GDM1 (cell line): ENCODE measurements at places on chromosomes 12 and 14.

DNA sequence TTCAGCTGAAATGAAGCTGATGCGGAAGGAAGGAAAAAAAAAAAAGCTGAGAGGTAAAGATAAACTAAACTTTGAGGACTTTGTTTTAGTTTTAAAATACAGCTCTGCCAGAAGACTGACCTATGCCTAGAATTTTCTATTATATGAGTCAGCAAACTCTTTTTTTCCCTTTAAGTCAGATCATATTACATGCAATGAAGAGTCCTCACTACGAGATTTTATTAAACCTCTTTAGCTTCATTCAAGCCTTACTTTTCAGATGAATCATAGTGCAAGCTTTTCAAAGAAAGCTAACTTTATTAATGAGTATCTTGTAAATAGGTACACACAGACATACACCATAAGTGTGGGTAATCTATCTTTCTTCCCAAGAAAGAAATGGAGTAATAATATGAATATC, 57.8 kb upstream of the FSCB start:
- no peak for DNase-seq

GRCh38 chr14:89164168-89165073, 252.6 kb downstream of the FOXN3 start:
- DNase-seq, result no peak

DNA sequence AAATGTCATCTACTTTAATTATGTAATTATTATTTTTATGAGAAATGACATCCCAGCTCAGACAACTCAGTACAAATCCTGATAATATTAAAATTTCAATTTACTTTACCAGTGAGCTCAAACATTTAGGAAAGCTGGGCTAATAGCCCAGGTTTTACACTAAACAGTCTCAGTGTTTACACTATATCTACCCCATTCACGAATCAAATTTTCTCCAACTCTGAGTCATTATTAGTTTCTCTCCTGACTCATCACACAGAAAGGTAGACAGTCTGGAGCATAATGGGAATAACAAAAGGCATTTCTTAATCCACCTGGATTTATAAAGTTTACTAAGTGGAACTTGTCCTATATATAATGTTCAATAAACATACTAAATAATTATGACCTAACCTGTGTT, 5.7 kb downstream of the PAWR start:
- DNase-seq, result no peak

GRCh38 chr14:72888636-72889201, 5.2 kb downstream of the DPF3 start:
- no peak for DNase-seq
